IMR-90 (cell line): ENCODE measurements at places on chromosomes 1 and 21.
A peak's percentile ranks its signal among the peaks of the same experiment; 100 is the strongest.

DNA sequence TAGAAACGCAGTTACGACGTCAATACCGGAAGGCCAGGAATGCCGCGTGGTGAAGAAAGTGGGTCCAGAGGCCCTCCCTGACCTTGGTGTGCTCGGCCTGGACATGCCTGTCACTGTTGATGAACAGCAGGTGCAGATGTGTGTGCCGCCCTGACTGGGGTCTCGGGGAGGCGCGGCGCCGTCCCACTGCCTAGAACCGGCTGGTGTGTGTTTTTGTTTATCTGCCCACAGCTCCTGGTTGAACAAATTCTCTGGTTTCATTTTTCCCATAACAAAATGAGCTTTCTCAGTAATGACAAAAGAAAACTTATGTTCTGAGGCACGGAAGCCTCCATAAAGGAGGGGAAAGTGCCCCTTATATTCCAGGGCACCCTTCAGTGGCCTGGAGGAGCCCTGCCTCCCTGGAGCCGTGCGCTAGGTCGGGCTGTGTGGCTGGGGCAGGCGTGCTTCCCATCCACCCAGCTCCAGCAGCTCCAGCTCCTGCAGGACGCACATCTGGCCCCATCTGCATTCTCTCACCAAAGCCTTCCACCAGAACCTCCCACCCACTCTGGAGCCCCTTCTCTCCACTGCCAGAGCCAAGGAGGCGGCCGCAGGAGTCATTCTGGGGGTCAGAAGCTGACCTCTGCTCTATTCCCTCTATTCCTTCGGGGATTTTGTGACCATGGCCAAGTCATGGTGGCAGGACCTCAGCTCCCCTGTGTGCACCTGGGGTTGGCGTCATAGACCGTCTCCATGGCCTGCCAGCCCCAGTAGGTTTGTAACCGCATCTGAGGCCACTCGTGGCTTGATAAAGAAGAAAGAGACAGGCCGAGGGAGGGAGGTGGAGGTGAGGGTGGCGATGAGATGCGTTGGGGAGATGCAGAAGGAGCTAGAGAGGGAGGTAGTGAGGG lies 20.1 kb upstream of the COL18A1 start:
- no peak for DNase-seq

DNA sequence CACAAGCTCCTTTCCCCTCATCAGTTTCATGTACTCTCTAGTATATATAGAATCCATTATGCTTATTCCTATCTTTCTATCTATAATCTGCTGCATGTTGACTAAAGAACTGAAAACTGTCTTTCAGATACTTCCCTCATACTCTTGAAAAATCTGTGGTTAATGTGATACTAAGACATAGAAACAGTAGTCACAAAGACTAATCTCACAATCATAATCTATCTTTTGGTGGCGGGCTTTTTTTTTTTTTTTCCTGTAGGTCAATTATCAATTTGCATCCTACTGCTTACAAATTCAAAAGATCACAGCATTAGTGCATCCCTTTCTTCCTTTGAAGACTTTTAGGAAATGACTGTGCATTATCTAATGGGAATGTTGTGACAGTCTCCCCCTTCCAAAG lies 4.7 kb downstream of the UBR4 start:
- DNase-seq, result no peak

- DNase-seq, result no peak
Observed at GRCh38 chr21:42446531-42446930, 42.8 kb downstream of the UBASH3A start.

DNA sequence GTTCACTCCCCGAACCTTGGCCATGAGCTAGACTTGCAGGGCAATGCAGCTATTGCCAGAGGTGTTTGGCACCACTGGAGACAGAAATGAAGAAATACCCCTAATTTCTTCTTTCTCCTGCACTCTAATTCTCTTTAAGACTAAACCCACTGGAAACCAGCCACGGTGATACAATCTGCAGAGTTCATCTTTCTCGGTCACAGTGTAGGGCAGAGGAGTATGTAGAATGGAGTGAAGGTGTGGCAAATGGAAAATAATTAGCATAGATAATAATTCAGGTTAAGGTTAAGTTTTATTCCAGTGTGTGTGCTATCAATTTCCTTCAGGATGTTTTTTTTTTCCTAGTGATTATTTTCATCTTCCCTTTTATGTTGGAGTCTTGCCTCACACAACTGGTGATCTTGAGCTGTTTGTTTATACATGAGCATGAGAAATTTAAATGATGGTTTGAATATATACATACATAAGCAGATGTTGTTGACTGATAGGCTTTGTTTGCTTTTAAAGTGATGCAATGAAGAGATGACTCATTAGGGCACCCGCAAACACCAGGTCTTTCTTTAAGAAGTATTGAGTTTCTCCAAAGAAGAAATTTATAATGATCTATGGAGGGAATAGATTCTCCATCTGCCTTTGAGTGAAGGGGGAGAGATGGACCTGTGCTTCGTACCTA lies 81.9 kb downstream of the SPATA17 start:
- peak; percentile 72 for DNase-seq

DNA sequence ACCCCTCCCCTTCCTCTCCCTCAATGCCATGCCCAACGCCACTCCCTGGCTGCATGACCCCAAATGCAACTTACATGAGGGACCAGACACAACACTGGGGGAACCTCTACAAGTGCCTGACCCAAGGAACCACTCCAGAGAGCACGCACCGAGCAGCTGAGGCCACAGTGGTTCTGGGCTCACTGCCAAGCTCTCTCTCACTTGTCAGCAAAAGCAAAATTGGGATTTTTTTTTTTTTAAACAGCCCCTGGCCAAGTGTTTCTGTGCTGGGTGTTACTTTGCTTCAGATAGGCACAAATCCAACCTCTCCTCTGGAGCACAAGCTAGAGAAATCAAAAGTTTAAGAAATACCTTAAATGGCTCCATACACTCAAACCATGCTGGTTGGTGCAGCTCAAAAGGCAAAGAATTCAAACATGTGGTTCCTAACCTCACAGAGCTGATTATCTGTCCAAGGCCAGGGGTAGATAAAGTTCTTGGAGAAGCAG lies 363.0 kb downstream of the SETD4 start:
- peak; percentile 35 for DNase-seq

- no peak for DNase-seq
Observed at GRCh38 chr1:113858418-113858817, 13.1 kb downstream of the PTPN22 start.

DNA sequence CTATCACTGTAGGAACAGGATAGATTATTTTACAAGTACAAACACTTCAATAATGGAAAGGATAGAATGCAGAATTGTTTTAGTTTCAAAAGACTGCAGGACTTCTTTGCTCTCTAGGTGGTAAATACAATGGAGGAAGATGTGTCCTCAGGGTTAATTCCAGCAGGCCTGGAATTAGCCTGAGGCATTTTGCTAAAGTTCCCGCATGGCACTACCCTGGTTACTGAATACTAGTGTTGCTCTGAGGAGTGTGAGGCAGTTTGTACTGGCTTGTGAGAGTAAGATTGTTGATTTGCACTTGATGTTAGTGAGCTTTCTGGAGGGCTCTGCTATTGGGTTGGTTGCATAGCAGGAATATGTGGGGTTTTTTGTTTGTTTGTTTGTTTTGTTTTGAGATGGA lies 61.4 kb downstream of the FASLG start:
- no peak for DNase-seq

GRCh38 chr1:247437551-247438505 lies 20.1 kb downstream of the OR2B11 start:
- no peak for DNase-seq

- no peak for DNase-seq
Observed at GRCh38 chr21:38830671-38831525, 25.2 kb downstream of the ETS2 start.

GRCh38 chr1:66607458-66607857 lies 73.5 kb downstream of the SGIP1 start:
- DNase-seq, result no peak

- peak; percentile 100 for DNase-seq
Observed at GRCh38 chr1:27299385-27300271, 22.3 kb upstream of the TMEM222 start.

DNA sequence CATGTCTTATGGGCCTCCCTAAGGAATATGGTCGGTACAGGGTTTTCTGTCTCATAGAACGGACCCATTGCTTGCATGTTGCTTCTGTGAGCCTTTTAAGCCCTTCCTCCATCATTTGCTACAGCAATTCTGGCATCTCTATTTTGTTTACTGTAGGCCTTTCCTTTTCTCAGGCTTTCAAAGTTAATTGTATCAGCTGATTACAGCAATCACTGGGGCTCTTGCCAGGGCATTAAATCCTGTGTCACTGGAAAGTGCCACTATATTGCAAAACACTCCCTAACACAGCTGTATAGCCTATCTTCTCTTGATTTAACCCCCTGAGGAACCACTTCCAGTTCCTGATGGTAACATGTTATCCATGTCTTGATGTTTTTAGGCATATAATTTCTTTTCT lies 156.5 kb downstream of the PDE4B start:
- no peak for DNase-seq

DNA sequence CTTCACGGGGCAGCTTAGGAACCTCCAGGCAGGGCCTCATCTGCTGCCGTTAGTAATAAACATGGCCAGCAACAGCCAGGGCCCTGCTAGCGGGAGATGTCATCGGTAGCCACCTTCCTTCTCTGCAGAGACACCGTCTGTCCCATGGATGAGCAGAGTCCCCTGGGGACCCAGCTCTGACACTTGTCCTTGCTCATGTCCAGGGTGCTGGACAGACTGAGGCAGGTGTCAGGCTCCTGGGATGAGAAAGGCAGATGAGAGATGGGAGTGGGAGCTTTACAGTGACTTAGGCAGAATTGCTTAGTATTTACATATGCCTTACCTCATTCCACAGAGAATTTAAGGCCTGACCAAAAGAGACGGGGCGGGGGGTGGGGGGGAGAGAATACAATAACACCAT lies 25.0 kb downstream of the CAPN2 start:
- DNase-seq, result no peak

GRCh38 chr1:209621286-209621685 lies 30.9 kb downstream of the LAMB3 start:
- DNase-seq, result no peak

DNA sequence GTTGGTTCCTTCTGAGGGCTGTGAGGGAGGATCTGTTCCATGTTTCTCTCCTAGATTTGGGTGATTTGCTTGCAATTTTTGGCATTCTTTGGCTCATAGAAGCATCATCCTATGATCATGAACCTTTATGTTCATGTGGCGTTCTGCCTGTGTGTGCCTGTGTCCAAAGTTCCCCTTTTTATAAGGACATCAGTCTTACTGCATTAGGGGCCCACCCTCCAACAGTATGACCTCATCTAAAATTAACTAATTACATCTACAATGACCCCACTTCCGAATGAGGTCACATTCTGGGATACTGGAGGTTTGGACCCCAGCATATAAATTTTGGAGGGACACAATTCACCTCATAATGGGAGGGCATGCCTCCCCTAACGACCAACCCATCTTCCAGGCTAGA lies 12.8 kb upstream of the CAMK1G start:
- no peak for DNase-seq

DNA sequence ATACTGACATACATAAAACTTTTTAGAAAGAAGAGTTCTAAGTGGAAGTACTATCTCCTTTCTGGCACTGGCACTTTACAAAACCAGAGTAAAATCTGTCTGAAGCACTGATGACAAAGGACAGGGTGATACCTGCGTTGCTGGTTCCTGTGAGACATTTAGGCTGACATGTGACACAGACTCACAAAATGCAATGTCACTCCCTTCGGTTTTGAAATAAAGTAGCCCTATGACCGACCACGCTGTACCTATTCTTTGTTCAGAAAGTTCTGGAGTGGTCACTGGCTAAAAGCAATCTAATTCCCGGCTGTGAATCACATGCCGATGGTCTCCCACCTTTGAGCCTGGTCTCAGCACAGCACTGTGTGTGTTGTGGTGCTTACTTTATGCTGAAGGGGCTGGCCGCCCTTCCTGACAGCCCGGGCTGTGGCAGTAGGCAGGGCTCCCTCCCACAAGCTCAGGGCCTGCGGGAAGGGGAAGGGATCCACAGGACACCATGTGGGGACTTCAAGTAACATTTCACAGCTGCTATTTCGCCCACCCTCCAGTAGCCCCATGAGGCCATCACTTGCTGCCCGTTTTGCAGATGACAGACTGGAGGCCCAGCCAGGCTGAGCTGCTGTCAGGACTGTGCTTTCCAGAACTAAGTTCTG lies 48.0 kb downstream of the MRPL37 start:
- DNase-seq, result no peak

DNA sequence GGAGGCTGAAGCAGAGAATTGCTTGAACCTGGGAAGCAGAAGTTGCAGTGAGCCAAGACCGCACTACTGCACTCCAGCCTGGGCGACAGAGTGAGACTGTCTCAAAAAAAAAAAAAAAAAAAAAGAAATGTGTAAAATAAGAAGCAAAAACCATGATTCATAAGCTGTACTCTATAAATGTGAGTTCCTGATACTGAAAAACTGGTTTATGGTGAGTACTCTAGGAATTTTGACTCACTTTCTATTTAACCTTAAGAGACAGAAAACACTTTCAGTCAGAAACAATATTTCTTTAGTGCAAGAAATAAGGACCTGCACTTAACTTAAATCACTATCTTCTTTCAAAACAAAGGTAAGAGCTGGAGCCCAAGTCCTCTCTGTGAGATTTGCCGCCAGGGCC lies 19.9 kb upstream of the POU2F1 start:
- no peak for DNase-seq

- no peak for DNase-seq
Observed at GRCh38 chr1:207919523-207920170, 8.7 kb upstream of the CD34 start.

DNA sequence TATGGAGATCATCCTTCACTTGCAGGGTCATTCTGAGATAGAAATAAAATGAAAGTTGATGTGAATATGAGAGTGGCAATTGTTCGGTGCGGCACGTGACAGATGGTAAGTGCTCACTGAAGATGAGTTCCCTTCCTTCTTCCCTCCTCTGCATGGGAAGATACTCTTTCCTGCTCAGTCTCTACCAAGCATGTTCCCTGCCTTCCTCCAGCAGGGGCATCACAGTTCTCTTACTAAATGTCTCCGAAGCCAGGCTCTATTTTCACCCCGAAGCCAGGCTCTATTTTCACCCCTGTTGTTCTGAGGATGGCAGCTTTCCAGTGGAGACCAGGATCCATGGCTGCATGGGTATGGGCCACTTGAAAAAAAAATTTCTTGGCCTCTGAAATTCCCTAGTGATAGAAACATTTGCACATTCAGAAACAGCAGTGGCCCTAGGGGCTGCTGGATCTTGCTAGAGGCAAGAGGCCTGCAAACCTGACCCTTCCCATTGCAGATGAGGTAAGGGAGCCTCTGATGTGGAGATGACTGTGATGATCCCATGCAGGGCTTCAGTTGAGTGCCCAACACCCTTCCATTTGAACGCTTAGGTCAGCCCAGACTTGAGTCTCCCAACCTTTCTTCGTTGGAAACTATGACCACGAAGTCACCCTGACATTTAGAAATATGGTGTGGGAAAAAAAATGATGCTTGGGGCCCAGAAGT lies 123.7 kb upstream of the HMGB4 start:
- no peak for DNase-seq

- DNase-seq, result no peak
Observed at GRCh38 chr21:38741092-38741949, 64.4 kb upstream of the ETS2 start.

DNA sequence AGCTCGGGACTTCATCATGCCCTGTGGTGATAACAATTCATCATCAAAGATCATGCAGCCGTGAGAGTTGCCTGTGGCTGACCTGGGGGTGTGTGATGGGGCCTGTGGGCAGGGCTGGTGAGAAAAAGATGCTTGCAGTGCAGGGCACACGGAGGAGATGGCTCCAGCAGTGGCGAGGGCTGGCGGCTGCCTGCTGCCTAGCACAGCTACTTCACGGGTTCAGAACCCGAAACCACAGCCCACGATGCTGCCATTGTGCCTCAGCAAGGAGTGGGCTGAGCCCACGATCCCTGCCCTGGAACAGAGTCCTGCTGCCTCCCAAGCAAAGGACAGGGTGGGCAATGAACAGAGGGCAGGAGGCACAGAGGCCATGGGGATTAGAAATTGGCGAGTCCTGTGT lies 631 bp upstream of the KRTAP10-9 start:
- no peak for DNase-seq

GRCh38 chr1:119080586-119080985 lies 59.9 kb downstream of the WARS2 start:
- DNase-seq, result peak; percentile 95
